ENCODE measurements at places on chromosomes 4 and X. TPM values are rescaled to one million over a fixed set of nuclear protein-coding genes. Genes with fewer than 3 reads are reported as not detected.

DNA sequence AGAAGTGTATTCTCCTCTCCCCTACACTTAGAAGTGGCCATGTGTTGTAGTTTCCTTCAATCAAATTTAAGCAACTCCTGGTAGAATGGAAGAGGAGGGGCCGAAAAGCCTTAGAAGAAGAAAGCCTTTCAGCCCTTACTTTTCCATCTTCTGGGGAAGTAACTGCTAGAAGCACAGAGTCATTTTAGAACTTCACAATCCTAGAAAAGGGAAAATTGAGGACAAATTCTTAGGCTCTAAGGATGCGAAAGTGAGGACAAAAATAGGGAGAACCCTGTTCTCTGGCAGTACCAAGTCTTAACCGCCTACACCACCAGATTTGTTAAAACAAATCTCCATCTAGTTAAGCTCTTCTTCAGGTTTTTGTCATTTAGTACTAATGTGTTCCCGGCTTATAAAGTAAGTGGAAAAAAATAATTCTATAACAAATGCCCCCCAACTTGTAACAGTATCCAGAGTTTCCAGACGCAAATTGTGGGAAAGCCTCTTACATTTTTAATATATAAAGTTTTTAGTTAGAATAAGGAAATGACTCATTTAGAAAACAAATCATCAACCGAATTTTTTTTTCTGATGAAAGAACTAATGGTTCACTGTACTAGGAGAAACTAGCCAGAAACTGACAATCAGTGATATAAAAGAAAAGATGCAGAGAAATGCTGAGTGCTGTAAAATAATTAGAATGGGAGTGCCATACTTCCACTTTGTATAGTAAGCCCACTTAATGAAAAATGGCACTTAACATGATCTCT, 76.0 kb downstream of the ARAP2 start:
- no peak for DNase-seq

- DNase-seq, result no peak
Measured at GRCh38 chr4:173765751-173766150, 235.7 kb upstream of the HAND2 start.

DNA sequence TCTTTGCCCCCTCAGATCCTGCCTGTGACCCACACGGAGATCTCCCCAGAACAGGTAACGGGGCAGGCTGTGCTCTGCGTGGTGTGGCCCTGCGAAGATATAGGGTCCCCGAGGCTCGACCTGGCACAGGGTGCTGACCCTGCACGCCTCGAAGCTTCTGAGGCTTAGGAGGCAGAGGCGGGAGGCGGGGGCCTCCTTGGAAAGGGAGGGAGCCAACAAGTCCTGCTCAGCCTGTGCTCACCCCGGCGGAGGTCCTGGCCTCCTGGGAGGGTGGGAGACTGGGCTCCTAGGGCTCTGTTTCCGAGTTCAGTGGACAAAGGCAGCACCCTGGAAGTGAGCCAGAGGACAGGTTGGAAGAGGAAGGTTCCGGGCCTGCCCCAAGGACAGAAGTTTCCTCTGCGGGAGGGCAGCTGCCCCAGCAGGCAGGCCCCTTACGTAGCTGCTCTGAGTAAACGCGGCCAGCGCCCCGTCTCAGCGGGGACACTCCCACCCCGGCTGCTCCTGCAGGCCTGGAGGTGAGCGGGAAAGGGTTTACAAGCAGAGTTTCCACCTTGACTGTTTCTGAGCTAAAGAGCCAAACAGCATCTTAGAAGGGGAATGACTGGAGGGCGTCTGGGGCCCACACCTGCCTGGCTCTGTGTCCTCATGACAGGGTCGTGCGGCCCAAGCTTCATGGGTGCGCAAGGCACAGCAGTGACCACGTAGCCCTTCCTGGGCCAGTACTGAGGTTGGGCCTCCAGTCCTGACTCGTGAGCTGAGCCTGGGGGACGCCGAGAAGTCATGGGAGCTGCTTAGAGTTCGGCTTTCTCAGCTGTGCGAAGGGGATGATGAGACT, 16.1 kb downstream of the TMEM175 start:
- DNase-seq, result no peak

DNA sequence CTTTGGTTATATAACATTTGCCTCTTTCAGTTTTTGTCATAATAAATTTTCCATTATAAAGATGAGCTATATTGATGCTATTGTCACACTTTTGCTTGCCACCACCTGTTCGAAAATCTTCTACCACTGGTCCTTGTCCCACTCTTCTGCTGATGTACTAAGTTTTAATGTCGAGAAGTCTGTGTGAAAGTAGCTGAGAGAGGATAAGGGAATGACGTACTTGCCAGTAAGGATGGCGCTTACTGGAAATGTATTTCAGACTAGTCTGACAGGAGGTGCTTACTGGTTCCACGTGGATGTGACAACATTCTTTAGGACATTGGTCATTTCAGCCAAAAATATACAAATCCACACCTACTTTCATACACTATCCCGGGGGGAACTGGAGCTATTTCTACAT, 132.7 kb upstream of the NR3C2 start:
- DNase-seq, result no peak

Gene HPSE
- 1.2 TPM for polyA plus RNA-seq

GRCh38 chr4:6410068-6410467, 62.3 kb downstream of the PPP2R2C start:
- DNase-seq, result no peak

Gene KLB
- 0.48 TPM for polyA plus RNA-seq

DNA sequence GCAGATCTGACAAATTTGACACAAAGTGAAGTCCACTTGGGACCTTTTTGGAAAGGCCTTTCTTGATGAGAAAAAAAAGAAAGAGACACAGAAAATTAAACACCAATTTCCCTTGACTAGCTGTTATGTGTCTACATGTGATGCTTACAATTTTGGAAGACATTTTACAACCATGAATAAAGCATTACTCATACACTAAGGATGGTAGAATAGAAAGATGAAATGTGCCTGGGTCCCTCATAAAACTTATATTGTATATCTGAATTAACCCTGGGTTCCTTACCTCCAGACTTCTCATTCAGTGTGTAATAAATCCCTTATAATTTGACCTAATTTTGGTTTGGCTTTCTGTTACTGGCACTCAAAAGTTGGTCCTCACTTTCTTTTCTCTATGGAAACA, 16.5 kb upstream of the GRIA3 start:
- DNase-seq, result no peak

GRCh38 chr4:137609718-137610430, 77.6 kb upstream of the PCDH18 start:
- DNase-seq, result peak; percentile 62

Gene MMAA
- 4.7 TPM for polyA plus RNA-seq

- DNase-seq, result no peak
Measured at GRCh38 chr4:88759039-88759894, 61.6 kb upstream of the NAP1L5 start.

- no peak for DNase-seq
Measured at GRCh38 chr4:148007314-148007760, 275.4 kb downstream of the ARHGAP10 start.

GRCh38 chr4:84455697-84456096, 43.4 kb downstream of the NKX6-1 start:
- DNase-seq, result no peak

Gene GLRA3
- 0.01 TPM for polyA plus RNA-seq

DNA sequence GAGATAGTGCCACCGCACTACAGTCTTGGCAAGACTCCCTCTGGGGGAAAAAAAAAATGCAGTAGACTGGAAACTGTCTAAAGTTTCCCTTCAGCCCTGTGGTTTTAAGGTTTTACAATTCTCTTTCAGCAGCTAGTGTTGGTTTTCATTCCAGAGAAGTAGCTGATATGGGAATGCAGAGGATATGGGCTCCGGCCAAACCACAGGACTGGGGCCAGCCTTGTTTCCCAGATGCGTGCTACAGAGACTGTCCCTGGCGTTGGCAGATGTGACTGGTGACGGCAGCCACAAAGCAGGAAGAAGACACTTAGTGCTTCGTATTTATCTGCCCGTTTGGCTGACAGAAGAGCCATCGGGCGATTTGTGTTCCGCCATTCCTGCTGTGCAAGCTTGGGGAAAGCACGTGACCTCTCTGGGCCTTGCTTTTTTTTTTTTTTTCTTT, 43.2 kb downstream of the ZBTB49 start:
- DNase-seq, result no peak

DNA sequence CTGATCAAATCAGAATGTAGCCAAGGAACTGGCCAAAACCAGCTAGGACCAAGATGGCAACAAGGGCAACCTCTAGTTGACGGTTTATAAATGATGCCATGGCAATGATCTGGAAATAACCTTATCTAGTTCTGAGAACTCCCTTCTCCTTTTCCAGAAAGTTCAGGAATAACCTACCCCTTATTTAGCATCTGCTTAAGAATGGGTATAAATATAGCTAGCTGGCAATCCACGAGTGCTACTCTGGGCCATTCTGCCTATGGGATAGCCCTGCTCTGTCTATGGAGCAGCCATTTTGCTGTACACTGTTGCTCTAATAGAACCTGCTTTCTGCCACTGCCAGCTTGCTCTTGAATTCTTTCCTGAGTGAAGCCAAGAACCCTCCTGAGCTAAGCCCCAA, 184.4 kb upstream of the TBC1D9 start:
- no peak for DNase-seq

Gene FDCSP
- 0.80 TPM for polyA plus RNA-seq

GRCh38 chrX:53595266-53595810, 91.2 kb downstream of the HUWE1 start:
- no peak for DNase-seq

Gene NDST4
- polyA plus RNA-seq, result 0.04 TPM

- DNase-seq, result no peak
Measured at GRCh38 chr4:53508446-53508845, 82.8 kb downstream of the LNX1 start.

DNA sequence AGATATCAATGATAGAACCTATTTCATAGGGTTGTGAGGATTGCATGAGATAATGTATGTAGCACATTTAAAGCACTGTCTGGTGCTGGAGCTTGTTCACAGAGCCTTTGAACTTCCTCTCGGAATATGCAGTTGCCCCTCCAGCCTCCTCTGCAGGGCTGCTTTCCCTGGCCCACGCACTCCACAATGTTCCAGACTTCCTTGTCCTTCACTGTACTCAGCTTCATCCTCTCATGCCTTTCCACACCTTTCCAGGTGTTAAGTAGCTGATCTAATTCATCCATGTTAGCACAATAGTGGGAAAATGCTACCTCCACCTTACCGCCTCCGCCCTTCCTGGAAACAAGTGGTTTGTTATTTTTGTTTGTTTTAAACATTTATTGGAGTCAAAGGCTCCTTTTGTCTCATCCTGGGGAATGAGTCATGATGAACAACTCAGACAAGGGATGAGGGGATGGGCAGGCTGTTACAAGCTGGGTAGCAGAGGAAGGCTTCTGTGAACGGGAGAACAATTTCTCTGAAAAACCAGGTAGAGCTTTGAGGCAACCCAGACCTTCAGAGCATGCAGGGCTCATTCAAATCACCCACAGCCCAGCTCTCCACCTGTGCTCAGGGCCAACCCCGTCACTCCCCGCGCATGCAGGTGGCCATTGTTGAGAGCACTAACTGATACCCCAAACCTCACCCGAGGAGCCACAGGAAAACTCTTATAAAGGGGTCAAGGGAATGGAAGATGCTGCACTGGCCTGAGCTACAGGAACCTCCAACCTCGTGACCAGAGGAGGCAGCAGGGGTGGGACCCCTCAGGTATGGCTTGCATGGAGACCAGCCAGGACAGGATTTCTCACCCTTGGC, 84.9 kb upstream of the TBL1X start:
- no peak for DNase-seq

GRCh38 chr4:169269916-169270809, 593 bp downstream of the SH3RF1 start:
- DNase-seq, result no peak

DNA sequence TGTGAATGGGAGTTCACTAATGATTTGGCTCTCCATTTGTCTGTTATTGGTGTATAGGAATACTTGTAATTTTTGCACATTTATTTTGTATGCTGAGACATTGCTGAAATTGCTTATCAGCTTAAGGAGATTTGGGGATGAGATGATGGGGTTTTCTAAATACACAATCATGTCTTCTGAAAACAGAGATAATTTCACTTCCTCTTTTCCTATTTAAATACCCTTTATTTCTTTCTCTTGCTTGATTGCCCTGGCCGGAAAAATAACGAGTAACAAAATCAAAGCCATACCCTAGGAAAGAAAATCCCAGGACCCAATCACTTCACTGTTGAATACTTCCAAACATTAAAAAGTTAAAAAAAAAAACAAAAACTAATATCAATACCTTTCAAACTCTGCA, 67.7 kb upstream of the UGT2B4 start:
- DNase-seq, result no peak

Gene PPARGC1A
- 1.3 TPM for polyA plus RNA-seq

DNA sequence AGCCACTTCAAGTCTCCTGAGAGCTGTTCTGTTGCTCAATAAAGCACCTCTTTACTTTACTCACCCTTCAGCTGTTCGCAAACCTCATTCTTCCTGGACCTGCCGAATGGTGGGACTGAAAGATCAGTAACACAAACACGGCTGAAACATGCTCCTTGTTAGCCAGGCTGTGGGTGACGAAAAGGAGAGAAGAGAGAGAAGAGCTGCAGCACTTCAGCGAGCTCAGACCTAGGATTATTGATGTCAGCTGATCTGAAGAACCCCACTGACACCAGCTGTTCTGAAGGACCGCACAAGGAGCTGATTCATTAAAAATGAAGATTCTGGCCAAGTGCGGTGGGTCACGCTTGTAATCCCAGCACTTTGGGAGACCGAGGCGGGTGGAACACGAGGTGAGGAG, 2020.0 kb upstream of the ADGRL3 start:
- no peak for DNase-seq

Gene STAP1
- 0.23 TPM for polyA plus RNA-seq

GRCh38 chr4:26058537-26058936, 144.5 kb downstream of the SMIM20 start:
- DNase-seq, result no peak

GRCh38 chrX:74178536-74178935, 125.4 kb upstream of the ZCCHC13 start:
- no peak for DNase-seq

GRCh38 chr4:123591875-123592274, 195.3 kb downstream of the SPRY1 start:
- no peak for DNase-seq

- no peak for DNase-seq
Measured at GRCh38 chrX:96445531-96446065, 239.0 kb upstream of the DIAPH2 start.
